ENCODE measurements at places on chromosomes 1 and 21.
A peak's percentile ranks its signal among the peaks of the same experiment; 100 is the strongest.

GRCh38 chr1:55402671-55403464, 187.7 kb upstream of the USP24 start:
- DNase-seq: peak; percentile 37

DNA sequence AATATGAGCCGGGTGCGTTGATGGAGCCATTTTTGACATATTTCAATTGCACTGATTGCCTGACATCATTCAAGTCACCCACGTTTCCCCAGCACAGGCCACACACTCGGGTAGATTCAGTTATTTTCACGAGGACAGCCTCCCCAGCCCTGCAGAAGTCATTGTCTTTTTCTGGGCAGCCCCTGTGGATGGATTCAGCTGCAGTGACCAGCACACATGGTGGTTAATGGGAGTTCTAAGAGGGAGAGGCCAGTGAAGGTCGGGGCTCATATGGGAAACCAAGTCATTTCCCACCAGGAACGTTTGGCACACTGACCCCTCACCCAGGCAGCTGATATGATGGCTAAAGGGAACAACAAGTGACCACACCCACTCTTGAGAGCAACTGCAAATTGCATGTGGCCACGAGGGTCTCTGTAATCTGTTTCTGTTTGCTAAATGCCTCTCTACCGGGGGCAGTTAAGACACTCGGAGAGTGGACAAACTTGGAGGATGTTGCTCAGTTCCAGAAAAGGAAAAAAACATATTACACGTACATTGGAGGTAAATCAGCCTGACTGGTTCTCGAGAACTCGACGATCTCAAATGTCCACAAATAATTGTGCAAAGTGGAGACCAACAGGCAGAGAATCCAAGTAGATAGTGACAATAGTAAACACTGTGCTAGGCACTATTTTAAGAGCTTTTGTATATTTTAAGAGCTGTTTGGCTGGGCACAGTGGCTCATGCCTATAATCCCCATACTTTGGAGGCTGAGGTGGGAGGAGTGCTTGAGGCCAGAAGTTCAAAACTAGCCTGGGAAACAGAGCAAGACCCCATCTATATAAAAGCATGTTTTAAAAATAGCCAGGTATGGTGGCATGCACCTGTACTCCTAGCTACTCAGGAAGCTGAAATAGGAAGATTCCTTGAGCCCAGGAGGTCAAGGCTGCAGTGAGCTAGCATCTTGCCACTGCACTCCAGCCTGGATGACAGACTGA, 167.2 kb upstream of the IRF2BP2 start:
- DNase-seq: no peak

GRCh38 chr1:153099461-153100045, 5.2 kb upstream of the SPRR2E start:
- DNase-seq: no peak

GRCh38 chr1:158534496-158534895, 19.7 kb downstream of the OR6Y1 start:
- no peak for DNase-seq

GRCh38 chr21:46124083-46124925, 26.4 kb downstream of the COL6A2 start:
- DNase-seq: no peak

- DNase-seq: no peak
Observed at GRCh38 chr1:154792899-154793298, 77.2 kb downstream of the KCNN3 start.

DNA sequence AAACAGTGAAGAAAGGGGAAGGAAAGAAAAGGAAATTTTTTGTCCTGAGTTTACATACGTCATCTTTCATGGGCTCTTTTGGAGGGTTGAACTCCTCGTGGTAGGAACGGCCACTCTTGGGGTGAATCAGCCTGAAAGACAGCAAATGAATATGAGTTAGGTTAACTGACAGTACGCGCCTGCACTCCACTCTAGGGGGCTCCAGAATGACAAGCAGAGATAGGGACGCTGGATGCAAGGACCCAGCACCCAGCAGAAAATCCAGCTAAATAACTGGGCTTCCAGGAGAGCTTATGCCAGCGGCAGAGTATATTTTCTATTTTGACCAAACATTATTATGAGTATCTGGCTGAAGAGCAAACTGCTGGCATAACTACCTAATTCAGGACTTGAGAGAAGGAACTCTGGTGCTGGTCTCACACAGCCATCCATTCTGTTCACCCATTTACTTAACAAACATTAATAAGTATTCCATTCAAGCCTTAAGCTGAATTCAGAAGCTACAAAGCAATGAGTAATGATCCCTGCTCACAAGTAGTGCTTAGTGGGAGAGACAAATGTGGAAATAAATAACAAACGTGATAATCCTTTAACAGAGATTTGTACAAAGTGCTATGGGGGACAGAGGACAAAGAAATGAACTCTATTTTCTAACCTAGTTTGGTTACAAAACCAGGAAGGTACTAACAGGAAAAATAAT, 22.1 kb downstream of the AK2 start:
- DNase-seq: no peak

GRCh38 chr1:4792565-4792964, 138.2 kb downstream of the AJAP1 start:
- DNase-seq: no peak

DNA sequence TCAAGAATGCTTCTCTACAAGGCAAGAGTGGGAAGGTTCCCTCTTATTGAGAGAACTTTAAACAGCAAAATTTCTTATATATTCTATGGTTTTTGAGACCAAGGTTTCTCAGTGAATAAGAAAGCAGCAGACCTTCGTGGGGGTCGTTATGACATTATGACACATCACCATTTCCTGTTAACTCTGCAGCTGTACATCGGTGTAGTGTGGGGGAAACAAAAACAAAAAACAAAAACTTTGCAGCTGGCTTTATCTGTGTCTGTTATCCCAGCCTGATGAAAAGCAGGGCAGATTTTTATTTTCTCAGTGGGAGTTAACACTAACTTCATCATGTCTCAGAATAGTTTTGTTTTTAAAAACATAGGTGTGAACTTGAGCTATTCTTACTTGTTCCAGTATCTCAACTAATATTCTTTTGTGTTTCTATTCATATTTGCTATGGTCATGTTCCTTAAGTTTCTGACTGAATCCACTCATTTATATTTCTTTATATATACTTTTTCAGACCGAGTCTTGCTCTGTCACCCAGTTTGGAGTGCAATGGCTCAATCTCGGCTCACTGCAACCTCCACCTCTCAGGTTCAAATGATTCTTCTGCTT, 2.1 kb downstream of the SDE2 start:
- no peak for DNase-seq

- peak; percentile 97 for DNase-seq
Observed at GRCh38 chr1:203039609-203040512, 13.6 kb downstream of the PPFIA4 start.

Data from NCI-H226 (cell line).